Hepatocyte (in vitro differentiated cells): ENCODE measurements at places on chromosomes 6 and 20.

DNA sequence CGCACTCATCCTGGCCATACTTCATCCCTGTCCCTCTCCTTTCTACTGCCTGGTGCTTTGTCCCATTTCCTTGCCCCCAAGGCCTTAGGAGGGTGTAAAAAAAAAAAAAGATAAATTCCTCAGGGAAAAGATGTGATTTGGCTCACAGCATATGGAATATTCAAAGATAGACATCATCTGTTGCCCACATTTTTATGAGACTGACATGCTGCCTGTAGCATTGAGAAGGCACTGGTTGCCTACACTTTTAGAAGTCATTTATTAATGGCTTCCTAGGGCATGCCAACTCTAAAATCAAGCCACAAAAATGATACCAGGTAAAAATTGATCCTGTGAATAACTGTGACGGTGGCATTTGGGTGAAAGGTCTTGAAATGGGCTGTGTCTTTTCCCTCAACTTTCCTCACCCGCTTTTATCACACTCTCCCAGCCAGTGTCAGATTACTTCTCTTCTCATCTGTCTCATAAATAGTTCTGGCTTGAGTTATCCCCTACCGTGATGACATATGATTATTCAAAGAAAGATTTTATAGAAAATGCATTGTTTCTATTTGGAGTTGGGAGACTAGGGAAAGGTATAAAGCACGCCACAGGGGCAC, 139.4 kb downstream of the CARMIL1 start:
- DNase-seq = no peak

DNA sequence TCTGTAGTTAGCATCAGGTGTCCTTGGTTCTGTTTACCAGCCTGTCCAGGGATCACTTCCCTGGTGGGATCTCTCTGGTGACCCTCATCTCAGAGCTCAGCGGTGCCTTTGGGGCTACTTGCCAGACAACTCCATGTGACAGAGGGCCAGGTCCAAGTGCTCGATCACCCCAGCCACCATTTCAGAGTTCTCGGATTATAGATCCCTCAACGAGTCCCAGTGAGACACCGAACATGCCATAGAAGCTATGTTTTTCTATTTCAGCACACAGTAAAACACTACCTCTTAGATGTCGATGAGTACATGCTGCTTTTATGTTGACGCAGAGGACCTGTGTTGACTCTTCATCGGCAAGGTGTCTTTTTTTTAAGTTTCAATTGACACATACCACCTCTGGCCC, 170.1 kb upstream of the AKAP12 start:
- no peak for DNase-seq

DNA sequence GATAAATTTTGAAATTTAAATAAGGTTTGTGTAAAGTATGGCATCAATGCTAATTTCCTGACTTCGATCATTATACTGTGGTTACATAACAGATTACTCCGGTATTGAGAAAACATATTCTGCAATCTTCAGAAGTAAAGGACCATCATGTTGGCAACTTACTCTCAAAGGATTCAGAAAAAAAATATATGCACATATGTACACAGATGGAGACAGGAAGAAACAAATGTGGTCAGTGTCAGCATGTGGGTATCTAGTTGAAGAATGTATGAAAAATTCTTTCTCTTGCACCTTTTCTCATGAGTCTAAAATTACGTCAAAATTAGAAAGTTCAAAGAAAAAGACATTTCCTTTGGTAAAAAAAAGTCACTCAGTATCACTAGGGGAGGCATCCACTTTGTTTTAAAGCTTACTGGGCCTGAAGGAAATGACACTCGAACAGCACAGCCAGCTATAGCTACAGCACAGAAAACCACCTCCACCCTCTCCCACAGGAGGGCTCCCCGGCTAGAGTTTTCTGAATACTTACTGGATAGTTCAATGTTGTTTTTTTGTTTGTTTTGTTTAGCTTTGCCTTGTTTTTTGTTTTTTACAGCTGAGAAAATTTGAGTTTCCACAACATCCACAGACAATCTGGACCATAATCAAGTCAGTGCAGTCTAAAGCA, 317.2 kb upstream of the AGPAT4 start:
- no peak for DNase-seq

GRCh38 chr6:107941627-107942026, 16.4 kb downstream of the SEC63 start:
- no peak for DNase-seq

DNA sequence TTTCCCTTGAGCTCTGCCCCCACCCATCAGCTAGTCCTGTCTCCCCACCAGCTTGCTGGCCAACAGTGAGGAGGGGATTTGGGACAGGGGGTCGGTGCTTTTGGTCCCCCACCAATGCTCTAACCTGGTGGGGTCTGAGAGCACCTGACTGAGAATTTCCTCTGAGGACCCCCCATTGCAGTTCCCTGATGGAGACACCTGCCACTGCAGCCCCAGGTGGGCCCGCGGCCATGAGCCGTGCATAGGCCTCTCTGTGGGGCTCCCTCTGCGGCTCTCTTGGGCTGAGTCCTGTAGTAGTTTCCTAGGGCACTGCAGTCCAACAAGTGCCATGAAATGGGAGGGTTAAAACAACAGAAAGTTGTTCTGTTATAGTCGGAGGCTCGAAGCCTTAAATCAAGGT, 172.2 kb upstream of the SNX9 start:
- no peak for DNase-seq

DNA sequence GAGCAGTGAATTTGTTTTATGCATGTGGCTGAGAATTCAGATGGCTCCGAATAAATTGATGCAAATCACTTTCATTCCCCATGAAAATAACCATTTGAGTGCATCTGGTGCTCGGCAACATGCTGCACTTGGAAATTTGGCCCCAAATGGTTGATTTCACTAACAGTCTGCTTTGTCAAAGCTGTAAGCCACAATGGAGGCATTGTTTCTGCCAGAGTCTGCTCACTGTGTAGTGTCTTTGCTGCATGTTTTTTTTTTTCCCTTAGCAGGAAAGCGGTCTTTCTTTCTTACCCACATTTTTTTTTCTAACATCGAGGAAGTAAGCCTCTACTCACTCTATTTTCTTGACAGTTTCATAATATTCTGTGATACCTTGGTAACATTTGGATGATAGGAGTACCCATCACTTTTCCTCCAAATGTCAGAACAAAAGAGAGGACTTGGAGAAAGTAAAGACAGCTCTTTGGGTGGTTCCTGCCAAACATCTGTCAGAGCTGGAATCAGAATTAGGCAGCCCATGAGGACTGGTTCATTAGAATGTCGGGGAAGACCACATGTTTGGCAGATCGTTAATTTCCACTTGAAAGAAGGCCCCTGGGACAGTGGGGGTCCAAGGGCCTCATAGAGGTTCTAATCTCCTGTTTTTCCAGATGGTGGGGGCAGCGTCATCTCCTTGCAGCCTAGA, 149.5 kb downstream of the DOK5 start:
- DNase-seq = peak; percentile 35

GRCh38 chr6:141056945-141057625, 1075.6 kb upstream of the GJE1 start:
- DNase-seq = no peak

GRCh38 chr20:56624786-56625681, 4.1 kb upstream of the TFAP2C start:
- DNase-seq = no peak

DNA sequence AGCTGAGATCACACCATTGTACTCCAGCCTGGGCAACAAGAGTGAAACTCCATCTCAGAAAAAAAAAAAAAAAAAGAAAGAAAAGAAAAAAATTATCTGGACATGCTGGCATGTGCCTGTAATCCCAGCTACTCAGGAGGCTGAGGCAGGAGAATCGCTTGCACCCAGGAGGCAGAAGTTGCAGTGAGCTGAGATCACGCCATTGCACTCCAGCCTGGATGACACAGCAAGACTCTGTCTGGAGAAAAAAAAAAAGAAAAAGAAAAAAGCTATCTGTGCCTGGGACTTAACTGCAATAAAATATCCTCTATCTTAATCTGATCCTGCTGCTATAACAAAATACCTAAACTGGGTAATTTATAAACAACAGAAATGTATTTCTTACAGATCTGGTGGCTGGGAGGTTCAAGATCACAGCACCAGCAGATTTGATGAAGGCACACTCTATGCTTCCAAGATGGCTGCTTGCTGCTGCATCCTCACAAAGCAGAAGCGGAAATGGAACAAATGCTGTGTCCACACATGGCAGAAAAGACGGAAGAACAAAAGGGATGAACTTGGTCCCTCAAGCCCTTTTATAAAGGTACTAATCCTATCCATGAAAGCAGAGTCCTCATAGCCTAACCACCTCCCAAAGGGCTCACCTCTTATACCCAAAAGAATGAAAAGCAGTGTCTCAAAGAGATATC, 273.3 kb upstream of the JARID2 start:
- DNase-seq = no peak

- DNase-seq = no peak
These were observed 54.8 kb downstream of the PHACTR2 start for GRCh38 chr6:143732536-143732935.

DNA sequence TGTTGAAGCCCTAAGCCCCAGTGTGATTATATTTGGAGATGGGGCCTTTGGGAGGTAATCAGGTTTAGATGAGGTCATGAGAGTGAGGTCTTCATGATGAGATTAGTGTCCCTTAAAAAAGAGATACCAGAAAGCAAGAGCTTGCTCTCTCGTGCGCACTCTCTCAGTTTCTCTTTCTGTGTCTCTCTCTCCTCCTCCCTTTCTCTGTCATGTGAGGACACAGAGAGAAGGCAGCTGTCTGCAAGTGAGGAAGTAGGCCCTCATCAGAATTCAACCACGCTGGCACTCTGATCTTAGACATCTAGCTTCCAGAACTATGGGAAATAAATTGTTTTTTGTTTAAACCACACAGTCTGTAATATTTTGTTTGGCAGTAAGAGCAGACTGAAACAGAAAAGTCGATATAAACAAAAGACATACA, 180.5 kb downstream of the IBTK start:
- no peak for DNase-seq

GRCh38 chr20:34531608-34532265, 15.5 kb downstream of the DYNLRB1 start:
- no peak for DNase-seq

GRCh38 chr6:47788498-47788884, 6.7 kb downstream of the OPN5 start:
- no peak for DNase-seq

GRCh38 chr6:120938876-120939472, 395.3 kb downstream of the TBC1D32 start:
- DNase-seq = no peak

DNA sequence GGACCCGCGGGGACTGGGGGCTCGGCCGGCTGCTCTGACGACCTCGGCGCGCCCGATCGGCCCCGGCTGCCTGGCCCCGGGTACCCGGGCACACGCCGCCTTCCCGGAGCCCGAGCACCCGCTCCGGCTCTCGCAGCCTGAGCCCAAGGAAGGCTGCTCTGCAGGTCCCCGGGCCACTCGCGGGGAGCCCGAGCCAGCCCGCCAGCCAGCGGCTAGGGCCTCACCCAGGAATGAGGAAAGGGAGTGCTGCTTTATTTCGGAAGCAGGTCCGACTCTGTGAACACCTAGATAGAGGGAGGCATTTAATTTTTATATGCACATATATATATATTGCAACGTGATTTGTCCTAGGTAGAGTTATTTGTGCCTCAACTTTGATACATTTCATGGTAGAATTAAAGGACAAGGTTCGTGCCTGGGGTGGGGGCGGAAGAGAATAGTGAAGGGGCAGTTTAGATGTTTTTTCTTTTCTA, 15.5 kb downstream of the FOXA2 start:
- DNase-seq = no peak

DNA sequence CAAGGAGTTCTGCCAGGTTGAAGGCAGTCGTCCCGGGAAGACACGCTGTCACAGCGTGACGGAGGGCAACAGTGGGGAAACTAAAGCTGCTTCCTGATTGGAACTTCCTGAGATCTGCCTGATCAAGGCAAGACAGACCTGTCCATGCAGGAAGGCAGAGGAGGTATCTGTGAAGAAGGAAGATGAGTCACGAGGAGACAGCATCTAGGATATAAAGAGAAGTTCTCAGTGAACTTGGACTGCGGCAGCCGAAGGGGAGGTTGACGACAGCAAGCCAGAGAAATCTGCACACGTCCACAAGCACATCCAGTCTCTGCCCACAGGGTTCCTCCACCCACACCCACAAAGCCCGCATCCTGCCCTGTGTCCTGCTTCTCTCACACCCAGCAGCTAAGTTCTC, 38.6 kb downstream of the PREP start:
- DNase-seq = no peak

GRCh38 chr6:149437212-149437611, 37.1 kb downstream of the SUMO4 start:
- no peak for DNase-seq

DNA sequence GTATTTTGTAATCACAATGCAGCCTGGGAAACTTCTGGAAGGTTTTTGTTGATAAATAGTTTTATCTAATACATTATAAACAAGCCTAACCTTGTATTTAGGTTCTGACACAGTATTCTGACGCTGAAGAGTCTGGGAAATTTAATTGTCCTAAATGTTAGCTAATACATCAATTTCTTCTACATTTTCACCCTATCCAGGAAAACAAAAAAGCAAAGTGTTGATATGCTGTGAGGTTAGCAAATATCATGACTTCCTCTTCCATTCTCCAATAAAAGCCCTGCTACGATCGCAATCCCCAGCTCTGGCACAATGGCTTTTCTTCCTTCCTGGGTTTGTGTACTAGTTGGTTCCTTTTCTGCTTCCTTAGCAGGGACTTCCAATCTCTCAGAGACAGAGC, at the start of gene C6orf58:
TSS of gene C6orf58 (plus strand) at position 301 of the 400 bp plus-strand sequence. CDS start at position 313, 12 bp downstream.
- DNase-seq = no peak

DNA sequence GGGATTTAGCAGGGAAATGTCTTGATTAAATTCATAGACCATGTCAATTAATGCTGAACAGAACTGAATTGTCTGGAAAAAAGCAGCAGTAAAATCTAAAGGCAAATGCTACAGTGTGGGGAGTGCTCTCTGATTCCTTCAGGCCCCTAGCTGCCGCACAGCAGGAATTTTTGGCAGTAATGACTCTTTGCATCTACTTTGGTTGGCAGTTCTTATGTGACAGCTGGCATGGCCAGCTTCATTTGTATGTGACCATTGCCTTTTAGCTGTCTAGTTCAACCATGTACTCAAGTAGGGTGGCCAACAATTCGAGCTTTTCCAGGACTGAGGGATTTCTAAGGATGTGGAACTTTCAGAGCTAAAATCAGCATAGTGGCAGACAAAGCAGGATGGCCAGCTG, 499.1 kb upstream of the MAN1A1 start:
- DNase-seq = no peak
